ENCODE measurements at places on chromosomes 13 and 19. TPM values are rescaled to one million over a fixed set of nuclear protein-coding genes. Genes with fewer than 3 reads are reported as not detected.

Gene MATK
- total RNA-seq: not detected

Gene CLEC17A
- total RNA-seq: not detected

Gene TTC9B
- total RNA-seq: not detected

Gene CEACAM7
- not detected for total RNA-seq

Gene EIF3K
- total RNA-seq: 728 TPM

Gene AKT2
- 65.1 TPM for total RNA-seq

GRCh38 chr13:44220948-44221347 lies 152.7 kb upstream of the SERP2 start:
- no peak for DNase-seq

- no peak for DNase-seq
Measured at GRCh38 chr19:38013913-38014580, 107.0 kb downstream of the SIPA1L3 start.

DNA sequence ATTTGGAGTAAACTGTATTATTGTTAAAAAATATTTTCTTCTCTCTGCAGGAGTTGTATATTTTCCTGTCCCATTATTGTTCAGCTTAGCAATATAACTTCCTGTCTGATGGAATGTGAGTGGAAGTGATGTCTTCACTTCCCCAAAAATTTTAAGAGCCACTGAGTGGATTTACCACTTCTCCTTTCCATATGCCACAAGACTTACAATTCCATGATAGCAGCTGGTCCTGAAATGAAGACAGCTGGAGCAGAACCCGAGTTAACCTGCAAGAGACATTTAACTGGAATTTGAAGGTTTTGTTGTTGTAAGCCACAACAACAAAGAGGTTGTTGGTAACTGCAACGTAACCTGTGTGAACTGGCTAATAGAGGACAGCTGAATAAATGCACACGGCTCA lies 23.4 kb upstream of the TBC1D4 start:
- no peak for DNase-seq

DNA sequence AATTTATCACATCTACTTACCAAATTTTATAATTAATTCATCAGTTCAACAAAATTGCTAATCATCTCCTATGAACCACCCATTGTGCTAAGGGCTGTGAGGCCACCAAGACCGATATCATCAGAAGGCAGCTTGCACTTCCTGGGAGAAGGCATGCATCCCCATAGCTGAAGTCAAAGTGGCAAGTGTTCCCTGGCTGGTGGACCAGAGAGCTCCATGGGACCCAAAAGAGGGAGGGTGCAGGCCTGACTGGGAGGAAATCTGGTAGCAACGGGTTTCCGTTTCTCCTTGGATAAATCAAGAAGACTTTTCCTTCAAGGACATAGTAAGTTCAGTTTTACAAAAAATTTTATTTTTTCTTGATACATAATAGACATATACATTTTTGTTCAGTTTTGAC lies 325.2 kb downstream of the FGF9 start:
- no peak for DNase-seq

- DNase-seq: no peak
Measured at GRCh38 chr13:93388701-93389100, 162.1 kb downstream of the GPC6 start.

DNA sequence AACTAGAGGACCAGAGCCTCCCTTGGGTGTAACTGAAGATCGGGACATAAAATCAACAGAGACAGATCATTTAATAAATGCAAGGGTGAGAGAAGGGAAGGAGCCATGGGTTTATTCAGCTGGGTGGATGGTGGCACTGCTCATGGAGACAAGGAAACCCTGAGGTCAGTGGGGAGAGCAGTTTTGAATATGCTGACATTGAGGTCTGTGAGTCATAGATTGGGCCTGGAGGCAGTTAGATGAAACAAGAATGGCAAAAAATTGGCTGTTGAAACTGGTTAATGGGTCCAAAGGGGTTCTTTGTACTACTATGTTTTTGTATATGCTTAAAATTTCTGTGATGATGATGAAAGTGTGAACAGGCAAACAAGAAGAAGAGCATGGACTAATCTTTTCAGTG lies 5.1 kb upstream of the GTF3A start:
- DNase-seq: peak; percentile 65

DNA sequence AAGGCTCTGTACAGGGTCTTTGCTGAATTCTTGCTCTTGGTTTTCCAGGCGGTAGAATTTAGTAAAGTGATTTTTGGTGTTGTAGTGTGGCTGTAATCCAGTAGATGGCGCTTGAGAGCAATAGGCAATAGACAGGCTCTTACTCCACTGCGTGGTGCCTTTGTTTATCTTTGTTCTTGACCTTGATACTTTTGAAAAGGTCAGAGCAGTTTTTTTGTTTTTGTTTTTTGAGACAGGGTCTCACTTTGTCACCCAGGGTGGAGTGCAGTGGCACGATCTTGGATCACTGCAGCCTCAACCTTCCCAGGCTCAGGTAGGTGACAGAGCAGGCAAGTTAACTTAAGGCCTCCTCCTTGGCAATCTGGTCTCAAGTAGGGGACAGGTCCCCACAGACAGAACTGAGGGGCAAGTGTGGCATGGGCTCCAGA lies 12.2 kb upstream of the LILRA5 start:
- peak; percentile 38 for DNase-seq

- no peak for DNase-seq
Measured at GRCh38 chr13:55439450-55439849, 1701.3 kb upstream of the PRR20A start.

GRCh38 chr13:33479105-33479504 lies 193.6 kb upstream of the STARD13 start:
- no peak for DNase-seq

- no peak for DNase-seq
Measured at GRCh38 chr19:33175156-33175782, 18.9 kb upstream of the LRP3 start.

DNA sequence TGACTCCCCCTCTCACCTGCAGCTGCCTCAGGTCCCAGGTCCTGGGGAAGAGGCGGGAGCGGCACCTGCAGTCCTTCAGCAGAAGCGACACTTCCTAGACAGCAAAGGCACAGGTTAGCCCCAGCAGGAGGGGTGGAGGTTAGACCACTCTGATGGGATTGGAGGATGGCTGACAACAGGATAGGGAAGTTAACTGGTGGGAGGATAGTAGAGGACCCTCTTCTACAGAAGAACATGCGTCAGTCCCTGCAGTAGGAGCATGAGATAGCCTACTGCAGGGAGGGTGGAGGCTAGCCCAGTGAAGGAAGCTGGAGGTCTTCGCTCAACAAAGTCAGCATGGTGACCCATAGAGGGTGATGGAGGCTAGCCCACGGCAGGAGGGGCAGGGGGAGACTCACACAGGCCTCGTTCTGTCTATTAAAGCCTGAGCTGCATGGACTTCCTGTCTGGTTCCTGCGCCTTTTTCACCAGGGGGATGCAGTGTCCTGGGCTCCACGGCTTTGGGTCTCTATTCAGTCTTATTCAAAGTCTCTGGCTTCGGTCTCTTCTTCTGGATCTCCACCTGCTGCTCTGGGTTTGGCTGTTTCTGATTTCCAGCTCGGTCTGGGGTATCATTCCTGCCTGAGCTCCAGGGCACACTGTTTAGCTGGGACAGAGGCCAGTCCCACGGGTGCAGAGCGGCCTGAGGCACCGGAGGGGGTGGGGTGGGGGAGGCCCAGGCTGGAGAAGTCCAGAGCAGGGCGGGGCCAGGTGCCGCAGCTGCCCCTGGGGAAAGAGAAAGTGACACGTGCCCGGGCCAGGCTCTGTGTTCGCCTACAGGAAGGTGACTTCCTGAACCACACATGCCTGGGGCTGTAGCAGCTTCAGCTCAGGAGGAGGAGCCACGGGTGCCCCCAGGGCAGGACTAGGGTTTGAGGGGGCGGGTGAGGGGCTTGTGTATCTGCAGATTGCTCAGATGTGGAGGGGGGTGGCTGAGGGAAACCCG lies 7.3 kb downstream of the IFNL3 start:
- peak; percentile 28 for DNase-seq

DNA sequence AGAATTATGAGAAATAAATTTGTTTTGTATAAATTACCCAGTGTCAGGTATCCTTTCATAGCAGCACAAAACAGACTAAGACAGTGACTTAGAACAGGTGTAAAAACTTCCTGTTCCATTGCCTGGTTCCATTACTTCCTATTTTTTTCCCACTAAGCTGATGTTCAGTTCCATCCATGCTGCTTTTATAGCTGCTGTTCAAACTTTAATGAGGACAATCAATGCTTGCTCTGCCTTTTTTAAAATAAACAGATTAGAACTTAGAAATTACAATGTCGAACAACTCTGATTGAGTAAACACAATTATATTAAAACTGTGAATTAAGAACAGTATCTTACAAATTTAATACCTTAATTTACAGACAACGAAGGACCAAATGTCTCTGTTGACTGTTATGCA lies 818.9 kb downstream of the OLFM4 start:
- no peak for DNase-seq
